ENCODE measurements at places on chromosomes 12 and 14.

DNA sequence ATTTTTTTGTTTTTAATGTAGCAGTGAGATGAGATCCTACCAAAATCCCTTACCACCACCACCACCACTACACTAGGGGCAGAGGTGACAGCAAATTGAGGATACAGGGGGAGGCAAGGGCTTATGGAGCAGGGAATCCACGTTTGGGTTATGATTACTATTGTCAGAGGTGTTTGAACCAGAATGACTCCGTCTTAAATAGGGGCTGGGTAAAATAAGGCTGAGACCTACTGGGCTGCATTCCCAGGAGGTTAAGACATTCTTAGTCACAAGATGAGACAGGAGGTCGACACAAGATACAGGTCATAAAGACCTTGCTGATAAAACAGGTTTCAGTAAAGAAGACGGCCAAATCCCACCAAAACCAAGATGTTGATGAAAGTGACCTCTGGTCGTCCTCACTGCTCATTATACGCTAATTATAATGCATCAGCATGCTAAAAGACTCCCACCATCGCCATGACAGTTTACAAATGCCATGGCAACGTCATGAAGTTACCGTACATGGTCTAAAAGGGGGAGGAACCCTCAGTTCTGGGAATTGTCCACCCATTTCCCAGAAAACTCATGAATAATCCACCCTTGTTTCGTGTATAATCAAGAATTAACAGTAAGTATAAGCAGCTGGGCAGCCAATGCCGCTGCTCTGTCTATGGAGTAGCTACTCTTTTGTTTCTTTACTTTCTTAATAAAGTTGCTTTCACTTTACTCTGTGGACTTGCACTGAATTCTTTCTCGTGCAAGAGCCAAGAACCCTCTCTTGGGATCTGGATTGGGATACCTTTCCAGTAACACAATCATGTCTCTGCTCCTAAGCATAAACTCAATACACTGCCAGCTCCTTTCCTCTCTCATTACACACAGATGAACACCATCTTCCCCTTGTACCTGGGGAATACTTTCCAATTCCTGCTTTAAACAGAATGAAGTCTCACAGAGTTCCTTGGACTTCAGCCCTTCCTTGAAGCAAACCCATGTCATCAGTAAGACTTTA is 16.7 kb upstream of the CRY1 start:
- DNase-seq = no peak

GRCh38 chr12:121925358-121925695 is 6.9 kb downstream of the CFAP251 start:
- DNase-seq = peak; percentile 66

DNA sequence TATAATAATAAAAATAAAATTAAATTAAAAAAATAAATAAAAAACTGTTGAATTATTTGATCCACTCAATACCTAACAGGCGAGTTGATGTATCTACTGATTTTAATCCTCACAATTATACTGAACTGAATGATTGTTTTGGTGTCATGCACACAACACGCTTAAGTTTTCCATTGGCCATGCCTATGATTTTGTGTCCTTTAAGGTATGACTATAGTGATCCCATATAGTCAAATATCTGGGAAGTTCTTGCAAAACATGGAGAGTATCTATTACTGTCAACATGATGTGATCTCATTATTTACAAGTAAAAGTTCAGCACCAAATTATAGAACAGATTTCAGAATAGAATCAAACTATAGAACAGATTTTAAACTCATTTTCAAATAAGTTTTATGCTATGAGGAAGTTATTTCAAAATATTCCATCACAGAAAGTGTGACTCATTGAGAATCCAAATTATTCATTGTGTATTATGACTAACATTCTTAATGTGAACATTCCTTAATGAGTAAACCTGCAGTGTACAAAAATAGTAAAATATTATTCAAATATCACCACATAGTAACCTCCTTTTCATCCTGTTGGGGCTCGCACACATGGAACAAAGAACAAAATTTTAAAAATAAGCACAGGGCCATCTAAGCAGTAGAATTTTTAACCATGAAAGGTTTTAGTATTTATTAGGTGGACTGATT is 190.4 kb downstream of the SLC25A21 start:
- DNase-seq = peak; percentile 70

DNA sequence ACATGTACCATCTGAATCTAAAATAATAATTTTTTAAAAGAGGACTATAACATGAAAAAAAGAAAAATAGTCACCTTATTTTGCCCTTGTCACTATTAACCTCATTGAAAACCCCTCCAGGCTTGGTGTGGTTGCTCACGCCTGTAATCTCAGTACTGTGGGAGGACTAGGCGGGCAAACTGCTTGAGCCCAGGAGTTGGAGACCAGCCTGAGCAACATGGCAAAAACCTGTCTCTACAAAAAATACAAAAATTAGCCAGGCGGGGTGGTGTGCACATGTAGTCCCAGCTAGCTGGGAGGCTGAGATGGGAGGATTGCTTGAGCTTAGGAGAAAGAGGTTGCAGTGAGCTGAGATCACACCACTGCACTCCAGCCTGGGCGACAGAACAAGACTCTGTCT is 126.3 kb upstream of the KRAS start:
- DNase-seq = no peak

GRCh38 chr12:125549836-125550235 is 484.6 kb downstream of the AACS start:
- no peak for DNase-seq

DNA sequence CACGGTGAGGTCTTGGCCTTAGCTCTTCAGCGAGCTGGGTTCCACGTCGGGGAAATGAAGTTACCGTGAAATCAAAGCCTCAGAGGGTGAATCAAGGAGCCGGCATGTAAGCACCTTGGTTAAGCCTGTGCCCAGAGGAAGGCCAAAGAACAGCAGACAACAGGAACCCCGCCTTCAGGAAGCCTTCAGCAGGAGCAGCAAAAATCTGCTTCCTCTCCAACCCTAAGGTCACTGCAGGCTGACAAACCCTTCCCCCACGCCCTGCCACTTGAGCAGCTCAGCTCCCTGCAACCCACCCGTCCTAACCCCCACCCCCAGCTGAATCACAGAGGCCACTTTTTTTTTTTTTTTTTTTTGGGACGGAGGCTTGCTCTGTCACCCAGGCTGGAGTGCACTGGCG is 72.9 kb upstream of the LTA4H start:
- no peak for DNase-seq

DNA sequence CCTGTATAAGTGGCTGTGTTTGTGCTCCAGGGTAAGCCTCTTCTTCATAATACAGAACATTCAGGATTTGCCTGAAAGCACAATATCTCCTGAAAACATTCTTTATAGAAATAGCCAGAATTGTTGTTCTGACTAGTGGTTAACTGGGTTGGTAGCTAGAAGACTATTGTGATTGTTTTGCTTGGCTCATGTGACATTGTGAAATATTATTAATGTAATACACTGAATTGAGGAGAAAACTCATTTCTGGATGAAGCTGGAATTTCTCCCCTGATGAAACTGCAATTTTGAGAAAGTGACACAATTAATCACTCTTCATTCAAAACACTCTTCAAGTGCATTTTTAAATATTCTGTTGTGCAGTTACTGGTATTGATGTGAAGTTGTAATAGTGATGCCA is 172.3 kb upstream of the PTPRQ start:
- peak; percentile 3 for DNase-seq

- no peak for DNase-seq
These were observed 3.9 kb downstream of the BCL11B start for GRCh38 chr14:99267837-99268781.

DNA sequence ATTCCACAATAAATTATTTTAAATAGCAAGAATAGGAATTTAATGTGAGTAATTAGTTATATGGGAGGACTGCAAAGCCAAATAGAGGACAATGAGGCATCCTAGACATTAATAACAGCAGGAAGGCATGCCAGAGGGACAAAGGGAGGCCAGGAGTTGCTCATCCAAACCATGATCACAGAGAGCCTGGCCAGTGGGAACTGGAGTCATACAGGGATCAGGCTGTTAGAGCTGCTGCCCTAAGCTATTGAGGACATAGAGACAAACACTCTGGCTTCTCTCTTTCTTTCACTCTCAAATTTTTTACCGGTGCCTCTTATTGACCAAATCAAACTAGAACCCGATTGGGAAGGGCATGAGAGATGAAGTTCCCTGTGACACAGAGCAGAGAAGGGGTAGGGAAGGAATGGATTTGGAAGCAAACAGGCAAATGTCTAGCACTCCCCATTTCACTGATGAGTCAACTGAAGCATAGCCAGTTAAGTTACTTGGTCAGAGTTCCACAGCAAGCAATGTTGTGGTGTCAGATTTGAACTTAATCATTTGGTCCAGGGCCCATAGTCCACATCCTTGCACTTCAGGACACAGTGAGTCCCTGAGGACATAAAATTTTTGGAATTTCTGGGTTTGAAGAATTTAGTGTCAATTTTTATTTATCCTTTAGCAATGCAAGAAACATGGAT is 17.9 kb upstream of the CFAP54 start:
- DNase-seq = peak; percentile 80

- DNase-seq = no peak
These were observed 250.5 kb upstream of the PELI2 start for GRCh38 chr14:55867719-55868118.

GRCh38 chr14:73829526-73830431 is 21.9 kb upstream of the PTGR2 start:
- DNase-seq = peak; percentile 63

- no peak for DNase-seq
These were observed 64.3 kb upstream of the RBM19 start for GRCh38 chr12:114030451-114030850.

- no peak for DNase-seq
These were observed 152.2 kb upstream of the HIF1A start for GRCh38 chr14:61542848-61543790.

GRCh38 chr12:56104815-56105608 is 653 bp downstream of the PA2G4 start:
- no peak for DNase-seq

- no peak for DNase-seq
These were observed 44.2 kb downstream of the DEGS2 start for GRCh38 chr14:100115236-100115635.

DNA sequence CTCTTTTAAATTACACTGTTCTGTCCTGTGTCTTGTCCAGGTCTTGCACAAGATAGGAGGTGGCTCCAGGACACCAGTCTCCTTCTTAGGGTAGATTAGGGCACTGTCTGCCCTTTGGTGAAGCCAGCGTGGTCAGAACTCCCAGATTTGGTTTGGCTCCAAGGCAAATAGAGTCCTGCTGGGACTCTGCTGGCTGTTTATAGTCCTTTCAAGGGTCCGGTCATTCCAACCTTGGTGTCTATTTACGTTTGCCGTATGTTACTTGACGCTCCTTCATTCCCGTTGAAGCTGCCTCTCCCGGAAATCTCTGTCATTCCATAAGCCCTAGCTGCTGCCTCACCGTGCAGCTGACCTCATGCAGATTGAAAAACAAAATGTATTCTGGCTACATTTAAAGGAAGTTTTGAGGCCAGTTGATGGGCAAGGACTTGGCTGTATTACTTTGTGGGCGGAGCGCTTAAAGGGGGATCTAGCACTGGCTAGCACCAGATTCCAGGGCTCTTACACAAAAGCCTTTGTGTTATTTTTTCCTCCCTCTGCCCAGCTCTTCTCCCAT is 180.6 kb downstream of the AKAP6 start:
- DNase-seq = peak; percentile 84

DNA sequence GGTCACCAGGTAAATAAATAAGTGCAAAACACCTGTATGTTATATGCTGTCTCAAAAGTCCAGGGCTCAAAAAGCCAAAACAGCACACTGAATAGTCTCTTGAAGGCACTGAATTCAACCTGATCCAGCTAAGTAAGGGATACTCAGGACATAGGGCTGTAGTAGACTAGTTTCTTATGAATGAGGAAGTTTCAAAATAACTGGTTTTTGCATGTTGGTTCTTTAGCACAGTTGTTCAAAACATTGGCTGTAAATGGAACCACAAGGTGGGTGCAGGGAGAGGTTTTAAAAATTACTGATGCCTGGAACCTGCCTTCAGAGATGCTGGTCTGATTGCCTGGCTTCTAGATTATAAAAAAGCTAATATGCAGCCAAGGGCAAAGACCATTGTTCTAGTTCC is 34.1 kb downstream of the NDUFA12 start:
- no peak for DNase-seq

GRCh38 chr14:71328183-71328582 is 420.9 kb downstream of the PCNX1 start:
- no peak for DNase-seq

Measured in GM03348 (cell line).